ENCODE measurements at places on chromosomes 4 and X.

DNA sequence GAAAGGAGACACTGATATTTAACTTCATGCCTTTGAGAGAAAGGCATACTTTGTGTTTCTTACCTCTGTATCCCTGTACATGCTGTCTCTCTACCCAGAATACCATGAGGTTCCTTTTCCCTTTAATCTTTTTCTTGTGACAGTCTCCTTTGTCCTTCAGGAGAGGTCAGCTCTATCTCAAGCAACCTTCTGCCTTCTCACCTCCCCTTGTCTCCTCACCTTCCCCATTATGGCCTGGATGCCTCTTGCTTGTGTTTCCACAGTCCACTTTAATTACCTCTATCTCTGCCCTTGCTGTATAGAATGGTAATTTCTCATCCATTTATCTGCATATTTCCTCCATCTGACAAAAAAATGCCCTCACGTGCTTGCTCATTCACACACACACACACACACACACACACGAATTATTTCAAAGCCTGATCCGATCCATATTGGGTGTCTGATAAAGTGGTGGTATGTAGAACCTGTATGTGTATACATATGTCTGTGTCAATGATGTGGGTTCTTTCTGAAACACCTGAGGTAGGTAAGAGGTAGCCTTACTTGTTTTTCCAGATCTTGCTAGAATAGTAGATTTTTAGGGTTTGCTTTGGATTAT, 28.5 kb downstream of the MSN start:
- no peak for DNase-seq

DNA sequence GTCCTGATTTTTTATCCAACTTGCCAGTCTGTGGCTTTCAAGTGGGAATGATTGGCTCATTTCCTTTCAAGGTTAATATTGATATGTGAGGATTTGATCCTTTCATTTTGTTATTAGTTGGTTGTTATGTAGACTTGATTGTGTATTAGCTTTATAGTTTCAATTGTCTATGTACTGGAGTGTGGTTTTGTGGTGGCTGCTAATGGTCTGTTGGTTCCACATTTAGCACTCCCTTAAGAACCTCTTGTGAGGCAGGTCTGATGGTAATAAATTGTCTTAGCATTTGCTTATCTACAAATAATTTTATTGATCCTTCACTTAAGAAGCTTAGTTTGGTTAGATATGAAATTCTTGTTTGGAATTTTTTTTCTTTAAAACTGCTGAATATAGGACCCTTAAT, 190.6 kb downstream of the CPXCR1 start:
- DNase-seq, result no peak

GRCh38 chr4:38149997-38150671, 189.9 kb downstream of the PTTG2 start:
- DNase-seq, result no peak

DNA sequence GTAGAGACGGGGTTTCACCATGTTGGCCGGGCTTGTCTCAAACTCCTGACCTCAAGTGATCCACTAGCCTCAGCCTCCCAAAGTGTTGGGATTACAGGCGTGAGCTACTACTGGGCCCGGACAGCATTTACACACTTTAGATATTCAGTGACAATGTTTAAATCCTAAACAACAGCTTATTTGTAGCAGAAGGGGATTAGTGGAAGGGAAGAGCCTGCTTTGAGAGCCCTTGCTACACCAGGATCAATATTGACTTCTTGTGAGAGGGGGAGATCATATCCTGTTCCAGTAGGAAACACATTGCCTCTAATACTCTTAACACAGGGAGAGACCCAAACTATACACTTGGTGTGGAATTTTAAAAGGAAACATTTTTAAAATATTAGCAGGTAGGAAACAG, 7.1 kb downstream of the MGST2 start:
- DNase-seq, result no peak

- DNase-seq, result no peak
Observed at GRCh38 chr4:140176735-140177134, 22.8 kb upstream of the MAML3 start.

DNA sequence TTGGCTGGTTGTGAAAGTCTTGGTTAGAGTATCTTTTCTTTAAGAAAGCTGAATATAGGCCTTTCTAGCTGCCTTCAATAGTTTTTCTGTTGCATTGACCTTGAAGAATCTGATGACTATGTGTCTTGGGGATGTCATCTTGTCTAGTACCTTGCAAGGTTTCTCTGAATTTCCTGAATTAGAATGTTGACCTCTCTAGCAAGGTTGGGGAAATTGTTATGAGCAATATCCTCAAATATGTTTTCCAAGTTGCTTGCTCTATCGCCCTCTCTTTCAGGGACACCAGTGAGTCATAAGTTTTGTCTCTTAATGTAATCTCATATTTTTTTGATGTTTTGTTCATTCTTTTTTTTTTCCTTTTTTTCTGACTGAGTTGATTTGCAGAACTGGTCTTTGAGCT, 194.7 kb downstream of the RAB28 start:
- DNase-seq, result no peak

GRCh38 chrX:3044671-3045070, 3.4 kb downstream of the ARSF start:
- DNase-seq, result no peak

DNA sequence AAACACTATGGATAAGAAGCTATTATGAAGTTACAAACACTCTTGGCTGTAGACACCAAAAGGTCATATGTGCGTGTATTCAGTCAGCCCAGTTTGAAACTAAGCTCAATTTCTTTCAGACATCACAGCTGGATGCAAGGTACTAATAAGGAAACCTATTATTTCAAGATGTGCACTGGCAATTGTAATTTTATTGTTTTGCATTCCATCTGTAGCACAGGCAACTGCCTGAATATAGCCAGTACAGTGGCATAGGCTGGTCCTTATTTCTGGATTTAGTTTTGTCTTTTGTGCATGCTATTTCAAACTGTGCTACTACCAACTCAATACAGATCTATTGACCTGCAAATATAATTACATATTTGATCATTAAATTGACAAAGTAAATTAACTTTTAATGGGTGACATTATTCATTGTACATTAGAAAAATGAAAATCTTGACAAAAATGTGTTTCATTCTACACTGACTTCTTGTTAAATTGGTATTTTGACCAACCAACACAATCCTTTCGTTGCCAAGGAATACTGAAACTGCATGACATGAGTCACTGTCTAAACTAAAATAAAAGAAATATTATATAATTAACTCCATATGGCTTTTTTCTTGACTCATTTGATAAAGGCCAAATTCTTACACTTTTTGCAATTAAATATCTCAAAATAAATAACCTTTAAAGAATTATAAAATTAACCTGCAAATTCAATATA, 594.3 kb upstream of the ADGRL3 start:
- no peak for DNase-seq

DNA sequence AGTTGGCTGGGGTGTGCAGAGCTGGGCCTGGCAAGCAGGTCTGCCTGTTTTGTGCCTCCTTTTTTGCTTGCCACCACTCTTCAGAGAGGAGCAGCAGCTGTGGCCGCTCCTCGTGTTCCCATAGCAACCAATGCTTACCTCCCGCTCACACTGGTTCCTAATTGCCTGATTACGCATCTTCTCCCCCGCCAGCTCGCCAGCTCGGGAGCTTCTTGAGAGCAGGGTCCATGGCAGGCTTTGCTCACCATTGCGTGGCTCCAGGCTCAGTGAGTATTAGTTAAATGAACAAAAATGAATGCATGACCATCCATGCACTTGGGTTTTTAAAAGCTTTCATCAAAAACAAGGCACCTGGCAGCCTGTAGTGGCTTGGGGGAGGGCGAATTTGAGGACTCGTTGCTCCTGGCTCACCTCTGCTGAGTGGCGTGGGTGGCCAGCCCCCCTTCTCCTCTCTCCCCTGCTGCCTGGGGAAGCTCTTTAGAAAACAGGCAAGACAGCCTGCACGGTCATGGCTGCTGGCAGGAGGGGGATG, 14.2 kb upstream of the PJA1 start:
- no peak for DNase-seq

DNA sequence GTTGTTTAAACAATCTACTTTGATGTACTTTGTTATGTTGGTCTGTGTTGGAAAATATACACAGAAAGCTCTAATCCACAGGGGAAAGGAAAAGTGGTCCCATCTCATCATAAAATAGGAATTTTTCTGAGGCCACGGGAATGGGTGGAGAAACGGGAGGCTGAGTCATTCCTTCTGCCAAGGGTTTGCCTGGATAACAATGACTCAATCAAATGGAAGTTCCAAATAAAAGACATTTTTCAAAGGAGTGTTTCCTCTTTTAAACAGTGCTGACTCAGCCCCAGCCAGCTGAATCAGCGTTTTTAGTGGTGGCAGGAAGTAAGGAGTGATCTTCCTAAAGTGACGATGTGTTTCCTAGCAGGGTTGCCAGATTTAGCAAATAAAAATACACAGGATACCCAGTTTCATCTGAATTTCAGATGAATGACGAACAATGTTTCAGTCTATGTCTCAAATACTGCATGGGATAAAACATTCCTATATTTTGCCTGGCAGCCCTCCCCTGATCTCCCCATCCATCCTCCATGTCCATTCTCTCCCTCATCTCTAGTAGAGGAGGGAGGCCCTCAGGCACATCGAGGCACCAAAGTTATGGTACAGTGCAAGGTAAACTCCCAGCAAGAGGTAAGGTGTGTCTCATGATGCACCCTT, 345.4 kb upstream of the GATB start:
- DNase-seq, result no peak

DNA sequence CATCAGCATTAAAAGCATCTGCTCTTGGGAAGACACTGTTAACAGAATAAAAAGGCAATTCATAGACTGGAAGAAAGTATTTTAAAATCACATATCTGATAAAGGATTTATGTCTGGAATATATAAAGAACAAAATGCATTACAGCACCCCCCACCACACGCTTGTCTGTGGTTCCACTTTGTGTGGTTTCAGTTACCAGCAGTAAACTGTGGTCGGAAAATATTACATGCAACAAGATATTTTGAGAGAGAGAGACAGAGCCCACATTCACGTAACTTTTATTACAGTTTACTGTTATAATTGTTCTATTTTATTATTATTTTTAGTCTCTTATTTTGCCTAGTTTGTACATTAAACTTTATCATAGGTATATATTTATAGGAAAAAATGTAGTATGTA, 21.2 kb upstream of the PDE6B start:
- DNase-seq, result no peak

DNA sequence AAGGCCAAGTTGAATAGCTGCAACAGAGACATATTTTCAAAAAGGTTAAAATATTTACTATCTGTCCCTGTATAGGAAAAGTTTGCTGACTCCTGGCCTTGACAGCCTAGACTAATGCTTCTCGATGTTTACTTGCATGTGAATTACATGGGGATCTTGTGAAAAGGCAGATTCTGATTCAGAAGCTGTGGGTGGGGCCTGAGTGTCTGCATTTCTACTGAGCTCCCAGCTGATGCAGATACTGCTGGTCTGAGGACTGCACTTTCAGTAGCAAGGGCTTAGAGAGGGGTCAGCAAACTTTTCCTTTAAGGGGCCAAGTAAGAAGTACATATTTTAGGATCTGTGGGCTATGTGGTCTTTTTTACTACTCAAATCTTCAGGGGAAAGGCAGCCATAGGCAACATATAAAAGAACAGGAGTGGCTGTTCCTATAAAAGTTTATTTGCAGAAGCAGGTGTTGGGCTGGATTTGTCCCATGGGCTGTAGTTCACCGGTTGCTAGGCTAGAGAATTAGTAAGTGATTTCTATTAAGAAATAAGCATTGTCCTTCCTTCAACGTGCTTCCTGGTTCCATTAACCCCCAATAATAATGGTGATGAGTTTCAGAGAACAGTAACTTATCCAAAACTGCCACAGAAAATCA, 97.2 kb upstream of the PDE5A start:
- no peak for DNase-seq

DNA sequence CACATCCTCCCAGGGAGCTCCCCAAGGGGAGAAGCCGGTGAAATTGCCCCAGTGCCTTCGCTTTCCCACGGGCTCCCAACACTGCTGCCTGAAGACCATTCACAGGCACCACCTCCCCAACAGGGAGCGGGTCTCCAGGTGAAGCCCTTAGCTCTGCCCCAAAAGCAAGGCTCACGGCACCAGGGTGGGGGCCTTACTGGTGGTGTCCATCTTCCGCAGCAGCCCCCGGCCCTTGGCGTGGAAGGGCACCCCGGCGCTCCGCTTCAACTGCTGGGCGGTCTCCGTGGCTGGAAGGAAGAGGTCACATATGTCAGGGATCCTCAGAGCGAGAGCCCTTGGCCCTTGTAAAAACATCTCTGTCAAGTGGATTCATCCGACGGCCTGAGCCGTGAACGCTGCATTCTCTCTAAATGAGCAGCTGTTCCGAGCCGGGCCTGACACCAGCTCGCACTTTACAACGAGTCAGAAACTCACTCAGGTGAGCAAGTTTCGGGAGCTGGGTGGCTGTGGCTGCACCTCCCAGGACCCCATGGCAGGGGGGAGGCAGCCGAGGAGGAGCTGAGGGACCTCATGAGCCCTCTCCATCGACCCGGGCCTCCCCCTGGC, 20.9 kb downstream of the NELFA start:
- no peak for DNase-seq

DNA sequence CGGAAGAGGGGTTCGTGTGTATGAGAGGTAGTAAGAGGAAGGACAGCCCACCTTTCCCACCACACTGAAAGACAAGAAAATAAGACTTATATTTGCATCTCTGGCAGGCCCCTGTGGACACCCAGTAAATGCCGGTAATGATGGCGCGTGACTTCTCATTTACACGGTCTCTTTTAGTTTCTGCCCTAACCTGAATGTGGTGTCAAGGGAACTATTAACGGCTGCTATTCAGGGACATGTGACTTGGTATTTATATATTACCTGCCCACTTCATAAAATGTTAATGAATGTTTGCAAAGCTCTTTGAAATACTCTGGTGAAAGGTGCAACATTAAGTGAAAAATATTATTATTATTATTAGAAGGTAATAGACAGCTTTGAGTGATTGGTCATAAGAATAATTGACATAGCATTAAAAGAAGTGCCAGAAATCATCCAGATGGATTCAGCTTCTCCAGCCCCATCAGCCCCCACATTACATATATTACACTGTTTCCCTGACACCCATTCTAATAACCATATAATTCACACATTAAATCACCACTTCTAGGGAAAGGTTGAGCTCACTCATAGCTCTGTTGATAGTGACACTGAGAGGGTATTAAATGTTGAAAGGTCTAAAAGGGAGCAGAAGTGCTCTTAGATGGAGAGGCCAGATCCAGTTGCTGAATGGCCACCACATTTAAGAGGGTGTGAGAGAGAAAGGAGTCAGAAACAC, 83.0 kb upstream of the BEND4 start:
- DNase-seq, result no peak

- DNase-seq, result no peak
Observed at GRCh38 chr4:109077505-109077904, 225.0 kb downstream of the COL25A1 start.

All from chondrocyte (in vitro differentiated cells).